Stimulated activated CD8-positive, alpha-beta memory T cell treated with anti-CD3 and anti-CD28 coated beads, Interleukin-15, amount 100 ng/mL, for 24 hours (primary cell): ENCODE measurements at places on chromosomes 5 and 9.

- DNase-seq, result no peak
These were observed 12.1 kb downstream of the CDHR2 start for GRCh38 chr5:176561259-176561658.

DNA sequence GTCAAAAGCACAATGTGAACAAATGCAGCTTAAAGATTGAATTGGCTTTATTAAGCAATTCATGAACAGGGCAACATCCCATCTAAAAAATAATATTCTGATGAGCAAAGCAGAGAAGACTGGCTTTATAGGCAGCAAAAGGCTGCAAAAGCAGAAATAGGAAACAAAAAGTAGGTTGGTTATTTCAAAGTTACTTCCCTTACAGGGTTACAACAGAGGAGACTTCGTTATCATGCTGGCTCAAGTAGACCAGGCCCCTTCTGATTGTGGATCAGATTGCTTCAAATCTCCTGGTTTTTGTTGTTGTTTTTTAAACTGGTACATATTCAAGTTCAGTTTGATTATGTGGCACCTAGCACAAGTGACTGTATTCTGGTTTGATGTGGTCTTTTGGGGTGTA lies 73.1 kb downstream of the MAN2A1 start:
- DNase-seq, result no peak

DNA sequence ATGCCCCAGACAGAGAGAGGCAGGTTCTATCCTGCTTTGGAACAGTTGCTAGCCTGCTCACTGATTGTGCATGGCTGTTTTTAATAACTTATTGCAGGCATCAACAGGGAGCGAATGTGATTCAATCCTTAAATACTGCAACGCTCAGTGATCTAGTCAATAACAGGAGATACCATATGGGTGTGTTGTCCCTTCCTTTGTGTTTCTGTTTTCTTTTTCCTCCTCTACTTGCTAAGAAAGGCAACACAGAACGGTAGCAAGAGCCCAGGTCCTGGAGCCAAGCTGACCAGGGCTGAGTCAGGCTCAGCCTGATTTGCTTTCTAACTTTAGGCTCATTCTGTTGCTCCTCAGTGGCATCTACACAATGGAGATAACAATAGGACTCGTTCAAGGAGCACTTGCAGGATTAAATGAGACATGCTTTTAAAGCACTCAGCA lies 98.6 kb upstream of the EQTN start:
- no peak for DNase-seq

- no peak for DNase-seq
These were observed 386.7 kb downstream of the KDM4C start for GRCh38 chr9:7144265-7145046.

- DNase-seq, result no peak
These were observed 64.2 kb downstream of the PRLR start for GRCh38 chr5:35166043-35166442.

DNA sequence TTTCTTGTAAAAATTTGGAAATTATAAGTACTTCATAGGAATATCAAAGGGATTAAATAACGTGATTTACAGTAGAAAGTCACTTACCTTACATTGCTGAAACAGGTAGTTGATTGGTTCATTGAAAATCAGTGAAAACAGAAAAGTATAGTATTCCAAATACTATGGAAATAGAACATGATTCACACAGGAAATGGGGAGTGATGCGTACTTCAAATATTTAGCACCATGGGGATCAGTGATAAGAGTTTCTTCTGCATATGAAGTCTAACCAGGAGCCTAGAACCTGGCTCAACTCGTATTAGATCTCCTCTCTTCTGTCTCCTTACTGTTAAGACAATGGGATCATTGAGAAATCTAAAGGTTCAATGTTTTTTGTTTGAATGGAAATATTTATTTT lies 133.3 kb downstream of the FAM174A start:
- DNase-seq, result no peak

- DNase-seq, result no peak
These were observed 71.2 kb downstream of the CFAP77 start for GRCh38 chr9:132481053-132481849.

DNA sequence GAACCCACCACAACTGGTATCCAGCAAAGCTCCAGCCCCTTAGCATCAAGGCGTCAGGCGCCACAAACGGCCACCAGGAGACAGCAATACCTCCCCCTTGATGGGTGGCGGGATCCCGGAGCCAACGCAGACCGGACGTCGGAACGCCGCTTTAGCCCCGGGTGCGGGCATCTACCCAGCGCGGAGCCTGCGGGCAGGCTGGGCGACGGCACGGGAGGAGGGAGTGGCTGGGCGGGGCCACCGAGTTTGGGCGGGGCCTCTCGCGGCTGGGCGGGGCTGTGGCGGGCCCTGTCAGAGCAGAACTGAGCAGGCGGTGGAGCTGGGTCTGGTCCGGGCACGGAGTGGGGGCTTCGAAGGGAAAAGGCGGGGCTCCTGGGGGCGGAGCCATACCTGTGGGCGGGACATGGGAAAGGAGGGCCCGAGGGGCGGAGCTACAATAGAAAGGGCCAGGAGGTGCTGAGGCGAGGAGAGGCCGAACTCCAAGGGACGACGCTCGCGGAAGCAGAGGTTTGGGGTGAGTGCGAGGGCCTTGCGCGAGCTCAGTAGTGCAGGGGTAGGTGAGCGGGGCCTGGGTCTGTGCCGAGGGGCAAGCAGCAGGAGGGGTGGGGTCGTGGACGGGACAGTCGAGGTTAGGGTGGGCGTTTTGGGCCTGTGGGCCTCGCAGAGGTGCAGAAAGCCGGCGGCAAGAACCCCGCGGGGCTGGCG lies 40.2 kb upstream of the GARNL3 start:
- peak; percentile 75 for DNase-seq
